ENCODE measurements at places on chromosomes 2 and 18.

GRCh38 chr2:151260573-151261230 is 961 bp downstream of the RBM43 start:
- peak; percentile 9 for DNase-seq

DNA sequence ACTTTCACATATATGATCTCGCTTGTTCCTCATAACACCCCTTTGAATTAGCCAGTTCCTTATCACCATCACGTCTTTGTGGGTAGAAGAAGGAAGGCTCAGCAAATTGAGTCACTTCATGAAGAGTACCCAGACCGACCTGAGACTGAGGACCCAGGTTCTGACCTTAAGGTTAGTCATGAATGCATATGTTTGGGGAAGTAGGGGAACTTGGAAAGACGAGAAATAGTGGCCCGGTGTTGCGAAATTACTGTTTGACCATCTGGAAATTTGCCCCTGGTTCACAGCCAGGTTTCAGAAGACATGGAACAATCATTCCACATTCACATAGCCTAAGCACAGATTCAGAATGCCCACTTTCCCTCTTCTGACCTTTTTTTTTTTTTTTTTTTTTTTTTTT is 59.8 kb downstream of the MEIS1 start:
- peak; percentile 34 for DNase-seq

GRCh38 chr2:234291765-234292204 is 205.1 kb downstream of the ARL4C start:
- no peak for DNase-seq

GRCh38 chr2:197263077-197263476 is 47.5 kb downstream of the ANKRD44 start:
- no peak for DNase-seq

DNA sequence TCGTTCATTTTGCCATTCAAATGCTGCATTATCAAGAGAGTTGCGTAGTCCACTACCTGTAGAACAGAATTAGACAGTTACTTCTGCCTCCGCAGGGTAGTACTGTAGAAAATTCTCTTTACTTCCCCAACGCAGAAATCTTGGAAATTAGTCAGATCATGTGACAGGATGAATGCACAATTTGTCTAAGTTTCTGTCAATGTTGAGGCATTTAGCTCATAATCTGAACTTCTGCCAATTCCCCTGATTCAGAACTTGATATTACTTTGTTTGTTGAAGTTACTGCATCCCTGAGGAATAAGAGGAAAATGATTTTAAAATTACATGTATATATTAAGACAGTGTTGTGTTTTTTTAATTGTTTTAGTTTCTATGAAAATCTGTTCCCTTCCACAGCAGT is 83.4 kb downstream of the TTC27 start:
- peak; percentile 68 for DNase-seq

DNA sequence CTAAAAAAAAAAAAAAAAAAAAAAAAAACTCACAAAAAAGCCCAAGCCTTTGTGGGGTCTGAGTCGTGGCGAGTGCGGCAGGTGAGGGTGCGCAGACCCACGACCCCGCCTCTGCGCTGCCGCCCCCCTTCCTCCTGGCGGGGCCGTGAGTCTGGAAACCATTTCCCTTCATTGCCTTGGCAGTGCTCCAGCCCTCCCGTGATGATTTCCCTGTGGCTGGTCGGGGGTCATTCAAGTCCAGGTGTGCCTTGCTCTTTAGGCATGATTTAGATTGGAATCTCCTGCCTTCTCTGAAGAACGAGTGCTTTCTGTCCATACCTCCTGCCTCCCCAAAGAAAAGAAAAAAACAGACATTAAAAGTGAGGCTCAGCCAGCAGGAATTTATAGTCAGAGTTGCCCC is 161.8 kb downstream of the FAM210A start:
- no peak for DNase-seq

GRCh38 chr18:62942578-62942977 is 227.2 kb downstream of the PHLPP1 start:
- DNase-seq, result no peak

GRCh38 chr2:69790601-69790959 is 38.9 kb upstream of the GMCL1 start:
- DNase-seq, result no peak

DNA sequence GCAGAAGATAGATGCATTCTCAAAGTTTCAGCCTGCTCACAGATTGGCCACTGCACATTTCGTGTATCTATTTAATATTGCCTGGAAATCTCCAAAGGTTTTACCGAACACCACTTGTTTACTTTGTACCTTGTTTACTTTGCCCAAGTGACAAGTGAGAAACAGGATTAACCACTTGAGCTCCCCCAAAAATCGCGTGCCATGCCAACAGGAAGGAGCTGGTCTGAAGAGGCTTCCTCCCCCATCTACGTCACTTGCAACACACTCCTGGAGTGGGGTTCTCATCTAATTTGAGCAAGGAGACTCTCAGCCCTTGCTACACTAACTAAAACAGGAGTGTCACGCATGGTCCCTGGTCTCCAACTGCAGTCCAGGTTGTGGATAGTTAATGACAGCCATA is 212.5 kb upstream of the TMEM200C start:
- DNase-seq, result no peak

- no peak for DNase-seq
These were observed 15.7 kb downstream of the COL5A2 start for GRCh38 chr2:189163889-189164288.

DNA sequence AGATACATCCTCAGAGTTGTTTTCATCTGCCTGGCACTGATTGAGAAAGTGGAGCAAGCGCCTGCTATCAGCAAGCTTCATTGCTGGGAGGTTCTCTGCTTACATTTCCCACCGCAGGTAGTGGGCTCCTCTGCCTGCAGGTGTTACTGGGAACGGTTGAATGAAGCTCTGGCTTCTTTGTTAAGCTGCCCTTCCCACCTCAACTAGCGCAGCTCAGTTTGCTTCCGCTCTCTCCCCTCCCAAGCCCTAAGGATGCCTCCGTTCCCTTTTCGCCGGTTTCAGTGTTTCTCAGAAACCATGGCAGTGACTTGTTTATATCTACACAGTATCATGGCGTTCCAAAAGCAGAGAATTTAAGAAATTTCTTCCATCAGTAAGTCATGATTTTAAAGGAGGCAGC is 72.2 kb upstream of the B3GNT7 start:
- DNase-seq, result no peak

- DNase-seq, result peak; percentile 37
These were observed 72.0 kb upstream of the AFF3 start for GRCh38 chr2:100214265-100214971.

DNA sequence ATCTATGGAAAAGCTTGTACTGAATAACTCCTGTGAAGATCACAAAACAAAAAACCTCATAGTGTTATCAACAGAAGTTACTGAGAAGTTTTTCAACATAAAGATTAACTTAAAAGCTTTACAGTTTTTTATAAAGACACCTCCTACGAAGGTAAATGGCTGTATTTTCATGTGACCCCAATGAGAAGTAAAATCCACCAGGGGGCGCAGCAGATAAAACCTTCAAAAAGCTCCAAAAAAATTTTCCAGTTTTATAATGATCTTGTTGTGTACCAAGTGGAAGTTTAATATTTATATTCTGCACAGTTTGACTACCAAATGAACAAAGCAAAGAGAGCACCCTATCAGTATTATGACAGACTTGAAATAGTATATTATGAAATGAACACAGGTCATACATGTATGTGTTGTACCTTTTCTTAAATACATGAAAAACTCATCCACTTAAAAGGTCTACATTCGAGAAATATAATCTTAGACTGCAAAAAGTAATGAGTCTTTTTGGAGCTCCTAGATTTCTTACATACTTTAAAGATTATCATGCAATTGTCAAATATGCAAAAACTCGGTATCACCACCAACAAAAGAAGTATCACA is 38.5 kb downstream of the PNO1 start:
- DNase-seq, result peak; percentile 64

DNA sequence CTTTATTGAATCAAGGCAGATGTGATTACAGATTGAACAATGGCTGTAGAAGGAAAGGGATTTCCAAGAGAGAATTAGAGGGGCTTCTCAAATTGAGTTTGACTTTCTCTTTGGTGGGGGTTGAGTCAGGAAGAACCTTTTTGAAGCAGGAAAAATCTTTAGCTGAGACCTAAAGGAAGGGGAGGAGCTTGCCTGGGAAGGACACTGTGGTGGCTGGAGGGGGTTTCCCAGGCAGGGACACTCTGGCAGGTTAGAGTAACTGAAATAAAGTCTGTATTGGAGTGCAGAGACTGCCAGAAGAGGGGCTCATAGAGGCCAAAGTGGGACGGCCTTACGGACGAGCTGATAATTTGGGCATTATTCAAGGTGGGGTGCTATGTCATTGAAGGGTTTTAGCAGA is 69.3 kb downstream of the NEDD4L start:
- no peak for DNase-seq

- DNase-seq, result peak; percentile 92
These were observed 102.5 kb downstream of the ATL2 start for GRCh38 chr2:38274286-38275276.

GRCh38 chr2:169839954-169840746 is 12.9 kb downstream of the UBR3 start:
- DNase-seq, result no peak

DNA sequence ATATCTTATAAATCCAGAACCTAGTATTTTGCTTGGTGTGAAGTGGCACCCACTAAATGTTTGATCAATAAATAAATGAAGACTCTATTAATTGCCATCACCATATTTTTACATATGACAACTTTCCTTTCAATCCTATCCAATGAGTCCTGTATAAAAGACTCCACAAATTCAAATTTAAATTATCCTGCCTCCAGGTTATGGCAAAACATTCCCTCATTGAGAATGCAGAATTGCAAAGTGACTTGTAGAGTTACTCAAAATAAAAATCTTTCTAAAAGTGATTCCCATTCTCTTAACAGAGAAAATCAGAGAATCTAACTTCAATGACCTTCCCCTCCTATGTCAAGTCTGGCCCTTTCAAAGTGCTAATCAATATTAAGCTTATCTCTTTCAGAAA is 236.8 kb downstream of the GRB14 start:
- no peak for DNase-seq

DNA sequence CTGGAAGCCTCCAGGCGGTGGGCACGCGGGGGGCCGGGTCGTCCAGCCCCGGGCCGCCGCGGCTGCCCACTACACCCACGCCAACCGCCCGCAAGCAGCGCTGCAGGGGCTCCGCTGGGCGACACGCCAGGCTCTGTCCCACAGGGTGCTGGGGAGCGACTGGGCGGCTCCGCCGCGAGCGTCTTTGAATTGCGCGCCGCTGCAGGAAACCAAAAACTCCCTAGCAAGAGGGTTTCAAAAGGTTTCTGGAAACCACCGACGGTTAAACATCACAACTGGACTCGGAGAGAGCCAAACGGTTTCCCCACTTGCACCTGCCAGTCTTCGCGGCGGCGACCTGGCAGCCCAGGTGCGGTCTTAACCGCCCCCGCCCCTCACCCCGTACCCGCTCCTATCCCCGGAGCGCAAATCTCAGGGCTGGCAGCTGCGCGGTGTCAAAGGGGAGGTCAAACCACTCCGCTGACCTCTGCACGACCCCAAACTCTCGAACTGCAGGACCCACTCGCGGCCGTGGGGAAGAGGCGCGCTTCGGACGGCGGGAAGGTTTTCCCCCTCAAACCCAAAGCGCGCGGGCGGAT is 1.0 kb downstream of the CXCR4 start:
- DNase-seq, result peak; percentile 65

DNA sequence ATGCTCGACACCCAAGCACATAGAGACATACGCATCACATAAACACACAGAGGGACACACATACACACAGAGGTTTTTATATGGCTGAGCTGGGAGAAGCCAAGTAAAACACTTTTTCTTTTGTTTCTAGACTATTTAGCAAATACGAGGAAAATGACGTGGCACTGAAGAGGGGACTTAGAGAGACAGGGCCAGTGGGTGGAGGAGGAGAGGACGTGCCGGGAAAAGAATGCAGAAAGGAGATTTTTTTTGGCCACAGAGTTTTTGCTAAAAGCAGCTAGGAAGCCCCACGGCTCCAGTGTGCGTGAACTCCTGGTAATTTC is 168.5 kb upstream of the KLF7 start:
- no peak for DNase-seq

Measured in inflammatory macrophage treated with lipopolysaccharide for 1 hour (primary cell).